ENCODE measurements at places on chromosomes 1 and 21.
A peak's percentile ranks its signal among the peaks of the same experiment; 100 is the strongest.

- DNase-seq: no peak
Observed at GRCh38 chr21:44301141-44301540, 1.3 kb downstream of the PFKL start.

GRCh38 chr21:39005502-39005787 is 177.8 kb downstream of the PSMG1 start:
- no peak for DNase-seq

DNA sequence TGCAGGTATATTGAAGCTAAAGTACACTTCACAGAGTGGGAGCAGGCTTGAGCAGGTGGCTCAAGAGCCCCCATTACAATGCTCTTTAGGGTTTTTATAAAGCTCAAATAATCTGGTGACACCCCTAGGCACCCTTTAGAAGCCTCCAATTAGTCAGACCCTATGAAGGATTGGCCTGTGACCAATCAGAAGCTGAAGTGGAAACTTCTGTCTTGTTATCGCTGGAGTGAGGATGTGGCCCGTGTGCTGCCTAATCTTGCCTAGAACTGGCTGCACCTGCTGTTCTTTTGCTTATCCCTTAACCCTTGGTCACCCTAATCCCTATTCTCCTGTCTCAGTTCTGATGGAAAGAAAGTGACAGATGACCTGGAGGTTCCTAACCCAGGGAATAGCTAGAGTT is 70.8 kb upstream of the ABCG1 start:
- no peak for DNase-seq

GRCh38 chr1:27963393-27963792 is 3.6 kb downstream of the XKR8 start:
- no peak for DNase-seq

DNA sequence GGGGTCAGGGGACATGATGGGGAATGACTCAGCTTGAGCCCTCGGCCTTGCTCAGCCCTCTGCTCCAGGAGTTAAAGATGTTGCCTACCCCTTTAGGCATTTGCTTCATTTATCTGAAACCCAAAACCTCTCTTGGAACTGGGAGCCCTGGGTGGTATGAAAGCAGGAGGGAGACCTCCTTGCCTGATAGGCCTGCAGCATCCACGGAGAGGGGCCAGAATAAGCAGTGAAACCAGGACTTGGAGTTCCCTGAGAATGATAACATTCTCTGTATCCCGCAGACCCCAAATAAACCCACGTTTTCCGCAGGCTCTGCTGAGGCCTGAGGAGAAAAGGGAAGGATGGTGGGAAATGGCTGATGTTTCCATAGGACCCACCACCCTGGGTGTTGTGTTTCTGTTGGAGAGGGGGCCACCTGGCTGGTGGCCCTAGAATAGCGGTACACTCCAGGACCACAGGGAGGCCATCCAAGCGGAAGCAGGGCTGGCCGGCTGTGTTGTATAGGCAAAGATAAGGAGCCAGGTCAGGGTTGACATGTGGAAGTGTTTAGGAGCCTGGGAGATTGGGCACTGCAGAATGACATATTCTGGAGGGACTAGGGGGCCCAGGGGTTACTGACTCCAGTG is 77.4 kb downstream of the FOXD2 start:
- DNase-seq: no peak

DNA sequence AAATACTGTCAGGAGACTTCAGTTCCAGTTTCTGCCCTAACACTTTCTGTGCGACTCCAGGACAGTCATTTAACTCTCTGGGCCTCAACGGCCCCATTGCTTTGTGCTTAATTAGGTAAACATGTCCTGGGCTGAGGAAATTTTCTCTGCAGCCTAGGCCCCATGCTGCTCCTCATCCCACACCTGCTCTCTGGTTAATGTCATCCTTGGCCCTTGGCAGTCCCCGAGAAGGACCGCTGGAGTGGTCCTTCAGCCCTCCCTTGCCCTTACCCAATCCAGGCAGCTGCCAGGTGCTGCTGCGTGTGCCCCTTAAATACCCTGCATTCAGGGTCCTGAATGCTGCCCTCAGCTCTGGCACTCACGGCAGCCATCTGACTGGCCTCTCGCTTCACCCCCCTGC is 18.7 kb downstream of the UBL4B start:
- peak; percentile 46 for DNase-seq

GRCh38 chr1:167563579-167564246 is 10.2 kb upstream of the CREG1 start:
- DNase-seq: peak; percentile 73

GRCh38 chr1:228648647-228649383 is 86.5 kb upstream of the RHOU start:
- no peak for DNase-seq

GRCh38 chr1:203284411-203285123 is 20.8 kb upstream of the BTG2 start:
- no peak for DNase-seq

DNA sequence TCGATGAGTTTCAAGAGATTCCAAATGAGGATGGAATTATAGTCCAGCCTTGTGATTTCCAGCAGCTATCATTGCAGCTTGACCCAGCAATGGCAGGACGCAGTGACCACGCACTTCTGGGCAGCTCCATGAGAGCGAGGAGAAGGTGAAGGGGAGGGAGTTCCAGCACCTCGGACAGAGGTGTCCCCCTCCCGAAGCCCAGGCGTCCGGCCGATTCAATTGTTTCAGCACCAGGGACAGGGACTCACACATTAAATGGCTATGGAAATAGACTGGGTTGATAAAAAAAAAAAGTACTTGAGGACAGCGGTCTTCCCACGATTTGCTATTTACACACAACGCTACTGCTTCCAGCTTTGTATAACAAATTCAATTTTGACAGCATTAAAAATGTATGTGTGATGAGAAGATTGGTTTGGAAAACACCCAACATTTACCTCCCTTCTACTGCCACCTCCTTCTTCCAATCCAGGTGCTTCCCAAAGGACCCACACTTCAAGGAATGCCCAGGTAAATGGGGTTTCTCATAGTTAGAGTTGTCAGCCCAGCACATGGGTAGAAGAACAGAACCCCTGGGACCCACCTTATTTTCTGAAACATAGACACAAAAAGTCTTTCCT is 71.8 kb downstream of the DISP3 start:
- no peak for DNase-seq

DNA sequence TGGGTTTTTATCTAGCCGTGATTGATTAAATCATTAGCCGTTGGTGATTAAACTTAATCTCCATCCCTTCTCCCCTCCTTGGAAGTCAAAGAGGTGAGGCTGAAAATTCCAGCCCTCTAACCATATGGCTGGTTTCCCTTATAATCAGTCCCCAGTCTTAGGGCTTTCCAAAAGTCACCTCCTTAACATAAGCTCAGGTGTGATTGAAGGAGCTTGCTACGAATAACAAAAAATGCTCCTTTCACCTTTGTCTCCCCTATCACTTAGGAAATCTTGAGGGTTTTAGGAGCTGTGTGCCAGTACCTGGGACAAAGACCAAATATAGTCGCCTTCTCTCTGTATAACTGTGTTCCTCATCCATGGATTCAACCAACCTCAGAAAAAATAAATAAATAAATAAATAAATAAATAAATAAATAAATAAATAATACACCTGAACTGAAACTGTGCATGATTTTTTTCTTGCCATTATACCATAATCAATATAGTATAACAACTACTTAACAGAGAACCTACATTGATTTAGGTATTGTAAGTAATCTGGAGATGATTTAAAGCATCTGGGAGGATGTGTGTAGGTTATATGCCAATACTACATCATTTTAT is 82.2 kb downstream of the PAPPA2 start:
- DNase-seq: no peak

DNA sequence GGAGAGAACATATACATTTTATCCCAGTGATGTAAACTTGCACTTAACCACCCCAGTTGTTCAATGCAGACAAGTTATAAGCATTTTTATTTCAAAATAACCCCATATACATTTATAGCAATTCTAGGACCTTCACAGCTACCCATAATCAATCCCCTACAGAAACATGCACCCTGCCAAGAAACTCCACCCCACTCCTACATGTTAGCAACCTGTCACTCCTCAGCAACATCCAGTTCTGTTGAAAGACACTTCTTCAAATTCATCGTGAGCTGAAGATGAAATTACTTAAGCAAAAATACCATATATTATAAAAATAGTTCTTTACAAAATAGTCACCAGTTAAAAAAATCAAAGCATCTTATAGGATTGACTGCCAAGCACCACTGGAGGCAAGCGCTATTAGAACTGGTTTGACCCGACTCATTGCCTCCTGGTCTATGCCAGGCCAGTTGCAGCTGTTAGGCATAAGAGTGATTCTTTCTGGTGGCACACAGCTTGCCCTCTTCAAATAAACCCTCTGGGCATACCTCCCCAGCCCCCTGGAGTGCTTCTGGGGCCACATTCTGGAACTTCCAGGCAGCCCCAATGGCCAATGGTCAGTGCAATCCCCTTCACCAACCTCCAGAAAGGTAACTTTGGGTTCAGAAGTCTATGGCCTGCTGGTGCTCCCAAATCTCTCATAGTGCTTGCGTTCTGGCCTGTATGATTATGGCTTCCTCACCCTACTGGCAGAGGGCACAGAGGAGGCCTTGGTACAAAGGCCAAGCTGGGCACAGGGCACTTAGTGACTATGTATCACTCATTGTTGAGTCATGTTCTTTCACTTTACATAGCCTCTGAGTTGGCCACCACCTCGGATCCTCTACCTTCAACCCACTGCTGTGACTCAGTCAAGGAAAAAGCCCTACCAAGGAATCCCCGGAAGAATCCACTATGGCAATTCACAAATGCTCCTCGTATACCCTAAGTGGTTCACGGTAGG is 72.2 kb upstream of the RALGPS2 start:
- DNase-seq: no peak

DNA sequence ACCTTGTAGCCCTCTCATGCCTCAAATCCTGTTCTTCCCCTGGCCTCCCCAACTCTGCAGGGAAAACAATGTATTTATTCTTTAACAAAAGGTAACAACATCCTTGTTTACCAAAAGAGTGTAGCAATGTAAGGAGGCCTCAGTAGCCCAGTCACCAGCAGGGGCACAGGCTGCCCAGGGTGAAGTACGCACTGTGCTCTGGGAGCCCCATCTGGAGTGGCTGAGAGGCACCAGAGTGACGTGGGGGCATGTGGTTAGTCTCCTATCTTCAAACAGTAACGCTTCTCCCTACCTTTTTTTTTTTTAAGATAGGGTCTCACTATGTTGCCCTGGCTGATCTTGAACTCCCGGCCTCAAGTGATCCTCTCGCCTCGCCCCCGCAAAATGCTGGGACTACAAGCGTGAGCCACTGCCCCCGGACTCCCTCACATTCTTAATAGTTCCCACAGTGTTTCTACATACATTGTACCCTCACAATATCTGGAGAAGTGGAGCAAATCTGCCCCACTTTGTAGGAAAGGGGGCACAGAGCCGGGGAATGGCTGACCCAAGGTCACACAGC is 51.3 kb upstream of the ECE1 start:
- DNase-seq: no peak

DNA sequence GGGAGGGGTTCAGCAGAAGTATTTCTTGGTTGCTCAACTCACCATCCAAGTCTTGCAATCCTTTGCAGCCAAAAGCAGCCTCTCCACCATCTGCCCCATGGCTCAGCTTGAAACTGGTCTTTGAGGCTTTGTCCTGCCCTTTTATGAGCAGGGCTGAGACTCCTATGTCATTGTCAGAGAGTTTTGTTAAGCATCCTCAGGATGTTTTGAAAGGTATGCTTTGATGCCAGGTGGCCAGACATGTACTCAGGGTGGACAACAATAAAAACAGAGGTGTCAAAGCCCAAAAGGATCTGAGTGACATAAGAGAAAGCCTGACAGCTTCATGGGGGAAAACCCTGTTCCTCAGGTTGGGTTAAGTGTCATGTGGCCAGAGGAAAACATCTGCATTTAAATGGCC is 310.5 kb downstream of the PRDM2 start:
- DNase-seq: no peak

DNA sequence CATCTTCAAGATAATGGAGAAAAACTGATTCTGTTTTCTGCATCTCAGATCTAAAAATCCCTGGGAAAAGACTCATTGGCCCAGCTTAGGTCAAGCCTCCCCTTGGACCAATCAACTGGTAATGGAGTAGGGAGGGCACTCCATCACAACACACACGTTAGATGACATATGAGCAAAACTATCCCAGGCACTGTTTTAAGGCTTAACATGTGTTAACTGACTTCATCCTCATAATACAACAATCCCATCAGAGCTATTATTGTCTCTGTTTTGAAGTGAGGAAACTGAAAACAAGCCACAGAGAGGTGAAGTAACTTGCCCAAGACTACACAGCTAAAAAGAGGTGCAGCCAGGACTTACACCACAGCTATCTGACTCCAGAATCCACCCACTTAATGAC is 14.7 kb upstream of the CITED4 start:
- no peak for DNase-seq

DNA sequence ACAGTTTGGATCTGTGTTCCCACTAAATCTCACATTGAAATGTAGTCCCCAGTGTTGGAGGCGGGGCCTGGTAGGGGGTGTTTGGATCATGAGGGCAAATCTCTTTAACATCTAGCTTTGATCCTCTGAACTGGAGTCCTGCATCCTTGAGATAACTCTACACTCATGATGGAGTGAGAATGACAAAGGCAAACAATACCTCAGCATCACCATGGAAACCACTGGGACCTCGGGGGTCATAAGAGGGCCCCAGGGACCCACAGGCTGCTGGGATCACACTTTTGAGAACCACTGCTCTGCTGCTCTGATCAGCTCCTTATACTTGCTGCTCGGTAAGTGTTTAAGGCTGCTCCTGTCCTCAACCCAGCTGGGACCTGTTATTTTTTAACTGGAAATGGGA is 13.4 kb upstream of the OBSCN start:
- DNase-seq: no peak

GRCh38 chr1:172801771-172802322 is 142.9 kb downstream of the FASLG start:
- no peak for DNase-seq

GRCh38 chr1:27682351-27682944 is 10.5 kb upstream of the IFI6 start:
- no peak for DNase-seq

DNA sequence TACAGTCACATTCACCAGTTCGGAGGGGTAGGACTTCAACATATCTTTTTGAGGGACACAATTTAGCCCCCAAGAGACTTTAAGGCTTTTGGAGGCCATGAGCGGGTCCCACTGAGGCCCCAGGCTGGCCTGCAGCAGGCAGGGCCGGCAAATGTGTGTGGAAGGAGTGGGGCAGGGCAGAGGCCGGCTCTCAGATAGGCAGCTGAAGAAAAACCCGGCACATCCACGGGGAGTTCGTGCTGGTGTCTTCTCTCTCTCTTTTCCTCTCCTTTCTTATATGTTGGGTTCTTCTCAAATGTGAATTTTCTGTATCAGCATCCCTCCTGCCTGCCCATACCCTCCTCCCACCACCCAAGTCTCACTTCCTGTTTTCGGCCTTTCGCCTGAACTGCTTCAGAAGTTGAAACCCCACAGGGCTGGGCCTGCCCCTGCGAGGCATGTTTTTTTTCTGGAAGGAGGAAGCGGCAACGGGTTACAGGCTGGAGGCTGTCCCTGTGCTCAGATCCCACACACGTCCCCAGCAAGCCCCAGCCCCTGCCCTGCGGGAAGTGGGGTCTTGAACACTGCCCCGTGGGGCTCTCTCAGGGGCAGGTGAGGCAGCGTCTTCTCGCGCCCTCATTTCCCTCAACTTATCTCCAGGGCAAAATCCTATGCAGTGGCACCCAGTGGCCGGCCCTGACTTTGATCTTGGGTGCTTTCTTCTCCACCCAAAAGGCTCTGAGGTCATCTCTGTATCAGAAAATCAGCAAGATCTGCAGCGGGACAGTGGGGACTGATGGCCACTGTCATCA is 9.7 kb upstream of the UMODL1 start:
- DNase-seq: no peak

GRCh38 chr21:36846631-36847030 is 119.8 kb downstream of the HLCS start:
- no peak for DNase-seq

GRCh38 chr1:25073640-25074270 is 143.7 kb upstream of the RUNX3 start:
- DNase-seq: no peak

Data from NCI-H187 (cell line).